Smooth muscle cell of the coronary artery (primary cell): ENCODE measurements at places on chromosomes 6 and 20. TPM values are rescaled to one million over a fixed set of nuclear protein-coding genes. Genes with fewer than 3 reads are reported as not detected.

Gene DNMT3B
- 2.0 and 2.3 TPM in 2 replicates for total RNA-seq

Gene KIAA1755
- 0.59 and 13.7 TPM in 2 replicates for total RNA-seq

Gene SIRPA
- 6.0 and 8.2 TPM in 2 replicates for total RNA-seq

Gene ADGRF1
- total RNA-seq: not detected in 2 replicates

Gene PRICKLE4
- total RNA-seq: 0.15 and 0.23 TPM in 2 replicates

Gene CGA
- not detected in 2 replicates for total RNA-seq

Gene GPR6
- total RNA-seq: not detected in 2 replicates

Gene HTR1B
- 0.08 TPM in 1 of 2 replicates, not detected in the other for total RNA-seq

Gene OPN5
- total RNA-seq: not detected in 2 replicates

Gene RNF39
- total RNA-seq: not detected in 2 replicates

Gene LKAAEAR1
- total RNA-seq: not detected in 2 replicates

Gene RIPPLY2
- total RNA-seq: under 0.01 TPM in 1 of 2 replicates, not detected in the other

Gene HEY2
- under 0.01 and 4.9 TPM in 2 replicates for total RNA-seq

Gene DDO
- total RNA-seq: 1.3 and 1.7 TPM in 2 replicates

Gene SOBP
- total RNA-seq: 1.4 and 2.2 TPM in 2 replicates

Gene PSORS1C1
- total RNA-seq: 1.2 and 1.5 TPM in 2 replicates

Gene SUPT3H
- total RNA-seq: 7.7 and 13.8 TPM in 2 replicates

Gene POPDC3
- total RNA-seq: 1.4 and 9.0 TPM in 2 replicates

Gene RRAGD
- 0.68 and 4.9 TPM in 2 replicates for total RNA-seq

Gene EEF1A2
- total RNA-seq: 0.47 and 2.5 TPM in 2 replicates

Gene TREM2
- 0.12 TPM in 1 of 2 replicates, not detected in the other for total RNA-seq

Gene RSPH4A
- under 0.01 and 0.08 TPM in 2 replicates for total RNA-seq

Gene NUP153
- 8.9 and 11.5 TPM in 2 replicates for total RNA-seq
